ENCODE measurements at places on chromosomes 4 and X.

DNA sequence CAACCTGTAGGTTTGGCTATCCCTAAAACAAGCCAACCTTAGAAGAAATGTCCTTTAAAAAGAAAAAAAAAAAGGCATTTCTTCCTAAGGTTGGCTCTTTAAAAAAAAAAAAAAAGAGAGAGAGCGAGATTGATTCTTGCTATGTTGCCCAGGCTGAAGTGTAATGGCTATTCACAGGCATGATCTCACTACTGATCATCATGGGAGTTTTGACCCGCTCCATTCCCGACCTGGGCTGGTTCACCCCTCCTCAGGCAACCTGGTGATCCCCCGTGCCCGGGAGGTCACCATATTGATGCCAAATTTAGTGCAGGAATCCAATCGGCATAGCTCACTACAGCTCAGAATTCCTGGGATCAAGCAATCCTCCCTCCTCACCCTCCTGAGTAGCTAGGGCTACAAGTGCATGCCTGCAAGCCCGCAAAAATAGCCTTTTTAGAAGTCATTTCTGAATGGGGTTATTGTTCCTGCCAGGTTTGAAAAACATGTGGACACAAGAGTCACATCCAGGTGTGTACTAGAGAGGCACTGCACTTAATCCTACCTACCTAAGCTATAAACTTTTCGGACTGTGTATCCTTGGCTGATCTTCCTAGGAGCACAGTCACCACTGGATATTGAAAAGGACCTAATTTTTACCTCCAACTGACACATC is 61.4 kb upstream of the ZCCHC13 start:
- DNase-seq: no peak

GRCh38 chr4:52743444-52744019 is 7.7 kb downstream of the ERVMER34-1 start:
- DNase-seq: no peak

DNA sequence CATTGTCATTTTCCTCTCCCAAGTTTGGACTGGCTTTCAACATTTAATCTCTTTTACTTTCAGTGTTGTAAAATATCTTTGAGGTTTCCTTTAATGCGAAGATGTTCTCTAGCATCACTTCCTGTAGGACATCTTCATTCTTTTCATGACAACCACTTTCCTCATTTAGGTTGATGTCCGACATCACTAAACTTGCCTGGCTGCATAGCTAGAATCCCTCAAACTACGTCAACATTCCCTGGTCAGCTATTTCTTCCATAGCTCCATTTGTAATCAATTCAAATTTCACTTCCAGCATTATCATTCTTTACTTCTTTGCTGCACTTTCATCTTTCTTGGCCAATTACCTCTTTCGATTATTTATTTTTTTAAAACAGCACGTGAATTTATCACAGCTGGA is 198.6 kb upstream of the EMCN start:
- DNase-seq: no peak

DNA sequence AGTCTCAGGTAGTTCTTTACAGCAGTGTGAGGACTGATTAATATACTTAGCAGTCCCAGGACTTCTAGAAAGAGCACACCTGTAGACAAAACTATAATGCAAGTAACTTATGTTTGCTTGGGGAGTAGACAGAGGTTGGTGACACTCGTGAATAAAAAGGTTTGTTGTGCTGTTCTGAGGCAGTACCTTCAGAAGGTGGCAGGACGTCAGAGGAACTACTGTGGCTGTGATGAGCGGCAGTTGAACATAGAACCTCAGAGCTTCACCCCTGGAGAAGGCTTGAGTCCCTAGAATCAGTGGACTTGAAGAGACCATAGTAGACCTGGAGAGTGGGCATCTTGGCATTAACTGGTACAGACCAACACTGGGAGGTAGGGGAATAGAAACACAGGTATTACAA is 3.3 kb upstream of the GBA3 start:
- DNase-seq: no peak

DNA sequence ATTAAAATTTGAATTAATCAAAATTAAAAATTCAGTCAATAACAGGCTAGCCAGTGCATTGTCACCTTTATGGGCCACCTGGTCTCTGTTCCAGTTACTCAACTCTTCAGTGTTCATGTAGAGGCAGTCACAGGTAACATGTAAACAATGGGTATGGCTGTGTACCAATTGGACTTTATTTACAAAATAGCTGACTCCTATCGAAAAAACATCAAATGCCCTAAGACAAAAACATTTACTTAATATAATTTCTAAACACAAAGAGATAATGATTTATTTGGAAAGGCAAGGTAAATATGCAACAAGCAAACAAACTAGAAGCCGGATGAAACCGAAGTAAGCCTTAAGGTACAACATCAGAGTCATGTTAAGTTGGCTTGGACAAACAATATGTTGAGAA is 8.8 kb downstream of the TMEM150C start:
- DNase-seq: no peak

DNA sequence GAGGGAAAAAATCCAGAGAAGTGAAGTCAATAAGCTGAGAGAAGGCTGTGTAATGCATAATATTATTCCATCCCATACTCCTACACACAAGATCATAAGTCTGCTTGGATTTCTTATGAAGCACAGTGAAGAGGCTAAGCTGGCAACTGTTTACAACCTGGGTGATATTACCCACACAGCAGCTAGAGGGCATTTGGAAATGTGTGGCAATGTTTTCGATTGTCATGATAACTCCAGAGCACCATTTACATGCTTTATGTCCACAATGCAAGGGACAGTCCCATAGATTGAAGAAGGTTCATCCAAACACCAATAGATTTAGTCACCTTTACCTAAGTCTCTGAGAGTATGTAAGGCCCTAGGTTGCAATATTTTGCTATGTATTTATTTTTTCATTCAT is 412.2 kb downstream of the PPP3CA start:
- no peak for DNase-seq

GRCh38 chrX:107682256-107682655 is 53.9 kb downstream of the PRPS1 start:
- DNase-seq: no peak

DNA sequence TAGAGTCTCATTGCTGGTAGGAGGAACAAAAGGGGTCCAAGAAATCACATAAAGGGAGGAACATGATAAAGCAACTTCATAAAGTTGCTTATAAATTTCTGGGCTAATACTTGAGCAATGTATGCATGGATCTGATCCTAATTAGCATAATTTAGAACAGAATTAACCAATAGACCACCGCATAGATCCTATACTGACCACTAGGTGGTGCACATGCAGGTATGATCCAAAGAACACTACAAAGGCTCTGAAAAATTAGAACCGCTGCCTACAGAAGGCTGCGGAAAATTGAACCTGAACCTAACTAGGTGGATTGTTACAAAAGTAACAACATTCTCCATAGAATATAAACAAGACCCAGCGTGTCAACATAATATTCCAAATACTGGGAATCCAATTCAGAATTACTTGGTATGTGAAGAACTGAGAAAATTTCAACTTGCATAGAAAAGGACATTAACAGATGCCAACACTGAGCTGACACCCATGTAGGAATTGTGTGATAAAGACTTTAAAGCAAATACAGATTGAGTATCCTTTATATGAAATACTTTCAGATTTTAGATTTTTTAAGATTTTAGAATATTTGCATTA is 23.3 kb downstream of the BRCC3 start:
- no peak for DNase-seq

- no peak for DNase-seq
These were observed 994.1 kb downstream of the PCDH7 start for GRCh38 chr4:31714238-31714637.

DNA sequence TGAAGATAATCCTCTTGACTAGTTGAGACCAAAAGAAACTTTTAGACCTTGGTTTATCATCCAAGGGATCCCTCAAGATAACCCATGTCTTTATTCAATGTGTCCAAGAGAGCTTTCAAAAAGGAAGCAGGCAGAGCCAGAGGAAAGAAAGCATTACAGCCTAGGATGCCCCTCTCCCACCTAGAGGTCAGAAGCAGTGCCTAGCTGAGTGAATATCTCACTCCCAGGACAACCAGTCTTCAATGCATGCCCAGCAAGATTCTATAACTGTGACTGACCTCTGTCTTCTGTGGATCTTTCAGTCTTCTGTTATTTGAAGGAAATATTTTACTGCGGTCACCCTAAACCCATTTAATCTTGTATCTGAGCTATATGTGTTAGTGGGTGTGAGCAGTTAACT is 537.2 kb upstream of the CPEB2 start:
- DNase-seq: no peak

- no peak for DNase-seq
These were observed 1163.5 kb upstream of the PABPC4L start for GRCh38 chr4:135365065-135365464.

DNA sequence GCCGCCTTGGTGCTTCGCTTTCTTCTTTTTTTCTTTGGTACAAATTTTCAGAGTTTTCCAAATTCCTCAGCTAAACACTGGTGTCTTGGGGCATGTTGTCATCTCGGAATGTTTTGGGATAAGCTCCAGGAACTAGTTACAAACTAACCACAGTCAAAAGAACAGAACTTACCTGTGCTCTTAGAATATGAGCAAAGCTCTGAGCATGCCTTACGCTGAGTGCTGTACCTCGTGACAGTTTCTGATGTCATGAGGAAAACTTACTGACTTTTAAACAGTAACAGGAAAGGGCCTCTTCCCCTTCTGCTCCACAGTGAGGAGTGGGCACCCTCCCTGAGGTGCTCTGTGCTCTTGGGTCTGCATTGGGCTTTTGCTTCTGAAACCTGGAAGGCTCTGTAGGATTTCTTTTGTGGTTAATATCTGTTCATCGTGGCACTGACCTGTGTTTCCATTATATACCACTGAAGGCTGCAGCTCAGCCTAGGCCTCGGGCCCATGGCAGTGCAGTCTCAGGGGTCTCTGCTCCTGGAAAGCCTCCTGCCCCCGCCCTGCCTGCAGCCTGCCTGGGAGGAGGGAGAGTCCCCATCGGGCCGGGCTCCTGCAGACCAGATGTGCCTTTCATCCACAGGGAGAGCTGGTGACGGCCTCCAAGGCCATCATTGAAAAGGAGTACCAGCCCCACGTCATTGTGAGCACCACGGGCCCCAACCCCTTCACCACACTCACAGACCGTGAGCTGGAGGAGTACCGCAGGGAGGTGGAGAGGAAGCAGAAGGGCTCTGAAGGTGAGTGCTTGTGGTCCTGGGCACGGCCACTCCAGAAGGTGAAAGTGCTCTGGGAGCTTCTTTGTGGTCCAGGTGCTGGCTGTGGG is 48.7 kb downstream of the NOP14 start:
- no peak for DNase-seq

DNA sequence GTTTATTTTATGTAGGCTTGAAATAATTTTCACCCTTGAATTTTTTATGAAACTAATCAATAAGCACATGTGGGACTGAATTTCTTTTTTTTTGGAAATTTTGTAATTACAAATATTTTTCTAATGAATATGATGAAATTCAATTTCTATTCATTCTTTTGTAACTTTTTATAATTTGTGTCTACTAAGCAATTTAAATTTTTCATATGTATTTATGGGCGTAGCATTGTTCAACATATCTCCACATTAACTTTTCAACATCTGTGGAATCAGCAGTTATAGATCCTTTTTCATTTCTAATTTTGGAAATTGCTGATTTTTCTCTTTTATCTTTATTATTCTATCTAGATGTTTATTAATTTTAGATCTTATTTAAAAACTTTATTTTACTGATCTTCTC is 1320.3 kb downstream of the C4orf33 start:
- DNase-seq: no peak

GRCh38 chrX:37603938-37604409 is 32.5 kb downstream of the LANCL3 start:
- no peak for DNase-seq

DNA sequence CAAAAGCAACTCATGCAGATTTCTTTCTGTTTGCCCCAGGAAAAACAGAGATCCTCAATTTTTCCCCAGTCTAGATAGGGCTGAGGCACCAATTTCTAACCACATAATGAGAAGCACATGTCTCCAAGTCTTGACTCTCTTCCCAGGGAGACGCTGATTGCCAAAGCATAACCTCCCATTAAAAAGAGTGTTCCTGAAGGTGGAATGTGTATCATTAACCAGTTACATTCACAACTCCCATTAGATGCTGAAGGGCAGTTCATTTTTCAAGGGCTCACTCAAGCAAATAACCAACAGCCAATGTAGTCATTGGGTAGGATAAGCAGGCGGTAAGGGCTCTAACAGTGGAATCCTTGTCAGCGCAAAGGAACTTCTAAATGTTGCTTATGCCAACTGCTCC is 27.5 kb downstream of the TMEM47 start:
- no peak for DNase-seq

- DNase-seq: no peak
These were observed 521.6 kb upstream of the SLIT2 start for GRCh38 chr4:19729886-19730651.

DNA sequence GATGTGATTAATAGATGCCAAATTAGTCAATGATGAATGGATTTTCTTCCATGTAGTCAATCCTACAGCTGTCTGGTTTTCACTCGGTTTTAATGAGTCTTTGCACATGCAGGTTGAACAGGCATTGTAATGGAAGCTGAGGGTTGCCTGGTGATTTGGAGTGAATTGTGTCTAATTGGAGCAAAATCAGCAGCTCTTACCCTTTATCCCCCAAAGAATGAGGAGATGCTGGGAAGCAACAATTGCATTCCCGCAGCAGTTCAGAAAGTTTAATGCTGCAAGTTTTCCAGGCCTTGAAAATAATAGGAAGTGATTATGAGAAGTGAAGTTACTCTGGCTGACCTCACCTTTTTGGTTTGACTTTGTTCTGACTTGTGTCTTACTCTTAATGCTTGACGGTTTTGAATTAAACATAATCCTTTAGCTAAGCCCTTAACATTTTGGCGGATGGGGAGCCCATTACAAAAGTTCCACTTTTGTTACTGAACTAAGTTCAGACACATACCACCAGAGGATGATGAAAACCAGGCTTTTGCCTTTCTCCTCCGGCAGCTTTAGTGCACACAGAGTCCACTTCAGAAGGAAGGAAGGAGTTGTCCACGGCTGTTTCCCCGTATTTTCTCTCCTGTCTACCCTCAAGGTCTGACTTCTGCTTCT is 78.8 kb upstream of the TBC1D9 start:
- DNase-seq: no peak

GRCh38 chrX:126551306-126551705 is 1.3 kb downstream of the DCAF12L1 start:
- DNase-seq: no peak

Data from stimulated activated CD8-positive, alpha-beta memory T cell treated with anti-CD3 and anti-CD28 coated beads, Interleukin-2, amount 100 ng/mL, for 1 hour (primary cell).